ENCODE measurements at places on chromosomes 6 and 20.

GRCh38 chr20:37902504-37903313 lies at the start of gene VSTM2L:
VSTM2L (plus strand) TSS chr20:37903127; CDS start chr20:37903351, 224 bp downstream.
- H3K4me1 ChIP-seq: peaks cover 13% of the 10 kb centered on the region
- H3K4me3 ChIP-seq: peak within 1 kb of the TSS; percentile 51
- H3K36me3 ChIP-seq: no peaks in the 10 kb centered on the region
- H3K27me3 ChIP-seq: peaks cover 68% of the 10 kb centered on the region
- no peak within 1 kb of the TSS for H3K27ac ChIP-seq

DNA sequence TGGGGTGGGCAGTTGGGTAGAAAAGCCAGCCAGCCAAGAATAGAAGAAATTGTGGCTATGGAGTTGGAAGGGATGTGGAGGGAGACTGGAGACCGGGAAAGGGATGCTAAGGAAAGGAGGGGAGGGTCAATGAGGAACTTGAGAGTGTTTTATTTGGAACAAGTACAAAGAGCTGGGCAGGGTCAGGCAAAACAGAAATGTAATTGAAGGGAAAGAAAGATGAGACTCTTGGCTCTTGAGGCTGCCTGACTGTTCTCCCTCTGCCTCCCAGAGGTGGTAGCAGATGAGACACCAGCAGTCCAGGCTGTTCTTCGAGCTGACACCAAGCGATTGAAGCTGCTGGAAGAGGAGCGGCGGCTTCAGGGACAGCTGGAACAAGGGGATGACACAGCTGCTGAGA lies 12.7 kb downstream of the ABCF1 start:
- H3K4me3 ChIP-seq: no peak overlapping the region
- peaks cover 100% of the 10 kb centered on the region for H3K36me3 ChIP-seq
- no peak for DNase-seq
- no peaks in the 10 kb centered on the region for H3K4me1 ChIP-seq

GRCh38 chr20:47950124-47950912 lies 165.0 kb upstream of the SULF2 start:
- no peak overlapping the region for H3K4me3 ChIP-seq
- no peaks in the 10 kb centered on the region for H3K36me3 ChIP-seq

DNA sequence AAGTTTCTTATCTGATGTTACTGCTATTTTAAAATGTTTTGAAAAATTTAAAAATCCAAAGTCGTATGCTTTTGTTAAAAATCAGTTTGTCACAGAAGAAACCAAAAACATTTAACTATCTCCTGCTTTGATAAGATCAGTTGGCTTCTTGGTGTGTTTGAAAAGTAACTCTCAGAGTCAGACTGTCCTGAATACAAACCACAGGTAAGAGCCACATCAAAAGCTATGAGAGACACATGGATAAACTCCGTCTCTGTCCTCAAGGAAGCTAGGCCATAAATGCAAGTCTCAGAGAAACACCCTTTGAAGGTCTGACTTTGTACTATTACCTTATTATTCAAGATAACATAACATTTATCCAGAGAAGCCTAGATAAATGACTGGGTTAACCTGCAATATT lies 7.7 kb downstream of the HBS1L start:
- no peaks in the 10 kb centered on the region for H3K4me1 ChIP-seq
- peaks cover 16% of the 10 kb centered on the region for H3K36me3 ChIP-seq
- DNase-seq: no peak
- no peak overlapping the region for H3K4me3 ChIP-seq

GRCh38 chr6:159505140-159505922 lies 187.7 kb downstream of the SOD2 start:
- no peak for DNase-seq
- H3K27me3 ChIP-seq: no peaks in the 10 kb centered on the region
- peaks cover 5% of the 10 kb centered on the region for H3K4me1 ChIP-seq
- H3K27ac ChIP-seq: peak overlapping the region; percentile 35

DNA sequence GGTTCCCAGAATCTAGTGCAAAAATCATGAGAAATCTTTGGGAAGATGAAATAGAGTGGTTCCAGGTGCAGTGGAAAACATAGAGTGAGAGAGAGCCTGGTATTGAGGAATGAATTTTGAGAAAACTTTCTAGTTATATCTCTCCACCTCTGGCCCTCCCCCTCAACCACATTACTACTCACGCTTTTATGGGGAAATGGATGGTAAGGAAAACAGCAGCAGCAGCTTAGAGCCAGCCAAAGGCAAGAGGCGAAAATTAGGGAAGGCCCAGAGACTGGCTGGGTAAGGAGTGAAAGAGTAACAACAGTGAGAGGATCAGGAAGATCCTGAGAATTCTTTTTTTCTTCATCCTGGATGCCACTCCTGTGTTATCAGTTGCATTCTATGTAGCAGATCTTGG lies 187.9 kb upstream of the ECI2 start:
- H3K27ac ChIP-seq: peak overlapping the region; percentile 47
- no peak for DNase-seq
- H3K27me3 ChIP-seq: no peaks in the 10 kb centered on the region
- H3K4me3 ChIP-seq: no peak overlapping the region
- H3K4me1 ChIP-seq: peaks cover 47% of the 10 kb centered on the region
- H3K36me3 ChIP-seq: no peaks in the 10 kb centered on the region

GRCh38 chr20:24952376-24953208 lies 3.5 kb downstream of the CST7 start:
- H3K27me3 ChIP-seq: peaks cover 5% of the 10 kb centered on the region
- H3K4me1 ChIP-seq: no peaks in the 10 kb centered on the region
- H3K27ac ChIP-seq: no peak overlapping the region
- peaks cover 13% of the 10 kb centered on the region for H3K36me3 ChIP-seq
- no peak for DNase-seq

GRCh38 chr6:34795836-34796425 lies 4.0 kb downstream of the BLTP3A start:
- no peak overlapping the region for H3K27ac ChIP-seq
- H3K4me1 ChIP-seq: peaks cover 13% of the 10 kb centered on the region
- H3K27me3 ChIP-seq: no peaks in the 10 kb centered on the region
- no peak for DNase-seq
- no peaks in the 10 kb centered on the region for H3K36me3 ChIP-seq
- H3K4me3 ChIP-seq: no peak overlapping the region

GRCh38 chr6:34295721-34296120 lies 46.9 kb upstream of the SMIM29 start:
- no peaks in the 10 kb centered on the region for H3K4me1 ChIP-seq
- no peak overlapping the region for H3K27ac ChIP-seq
- peaks cover 24% of the 10 kb centered on the region for H3K36me3 ChIP-seq

DNA sequence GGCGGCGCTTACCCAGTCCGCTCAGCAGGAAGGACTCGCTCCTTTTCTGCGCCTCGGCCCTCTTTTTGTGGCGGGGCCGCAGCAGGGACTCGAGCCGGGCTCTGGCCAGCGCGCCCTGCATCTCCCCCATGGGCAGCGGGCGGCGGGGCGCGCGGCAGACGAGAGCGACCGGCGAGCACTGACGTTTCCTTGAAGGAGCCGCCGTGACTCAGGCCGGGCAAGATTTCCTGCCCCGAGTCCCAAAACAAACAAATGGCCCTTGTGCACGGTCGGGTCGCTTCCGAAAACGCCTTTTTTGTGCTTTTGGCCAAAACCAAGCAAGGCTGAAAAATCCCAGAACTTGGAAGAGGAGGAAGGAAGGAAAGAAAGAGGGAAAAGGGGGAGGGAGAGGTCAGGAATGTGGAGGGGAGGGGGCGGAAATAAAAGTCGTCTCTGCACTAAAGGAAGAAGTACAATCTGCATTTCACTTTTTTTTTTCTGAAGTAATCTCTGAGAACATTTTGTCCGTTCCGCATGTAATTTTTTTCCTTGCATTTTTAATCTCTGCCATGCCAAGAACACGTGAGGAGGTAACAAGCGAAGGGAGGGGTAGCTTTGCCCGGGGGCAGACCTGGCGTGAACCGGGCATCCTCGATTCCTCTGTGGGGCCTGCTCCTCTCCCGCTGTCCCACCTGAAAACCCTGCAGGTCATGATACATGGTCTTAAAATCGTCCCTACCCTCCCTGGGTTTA lies 123.3 kb upstream of the SLC2A12 start:
- H3K4me3 ChIP-seq: peak overlapping the region; percentile 91
- H3K27ac ChIP-seq: peak overlapping the region; percentile 99
- peaks cover 26% of the 10 kb centered on the region for H3K36me3 ChIP-seq
- peak; percentile 85 for DNase-seq
- H3K4me1 ChIP-seq: peaks cover 58% of the 10 kb centered on the region

GRCh38 chr6:22826961-22827360 lies 257.6 kb downstream of the HDGFL1 start:
- H3K27ac ChIP-seq: no peak overlapping the region
- DNase-seq: no peak
- H3K36me3 ChIP-seq: no peaks in the 10 kb centered on the region
- H3K4me3 ChIP-seq: no peak overlapping the region

GRCh38 chr6:147117011-147117410 lies 87.2 kb upstream of the STXBP5 start:
- no peaks in the 10 kb centered on the region for H3K36me3 ChIP-seq
- no peaks in the 10 kb centered on the region for H3K4me1 ChIP-seq
- no peak for DNase-seq
- H3K27me3 ChIP-seq: no peaks in the 10 kb centered on the region
- no peak overlapping the region for H3K4me3 ChIP-seq

- peak overlapping the region; percentile 59 for H3K4me3 ChIP-seq
- DNase-seq: no peak
- no peaks in the 10 kb centered on the region for H3K36me3 ChIP-seq
- H3K27me3 ChIP-seq: peaks cover 90% of the 10 kb centered on the region
Measured at GRCh38 chr20:32019563-32020463, 9.6 kb downstream of the CCM2L start.

GRCh38 chr6:14406614-14407331 lies 289.2 kb downstream of the CD83 start:
- H3K27ac ChIP-seq: no peak overlapping the region
- DNase-seq: no peak
- no peaks in the 10 kb centered on the region for H3K27me3 ChIP-seq
- no peaks in the 10 kb centered on the region for H3K36me3 ChIP-seq
- no peaks in the 10 kb centered on the region for H3K4me1 ChIP-seq

GRCh38 chr20:24321973-24322372 lies 147.5 kb upstream of the SYNDIG1 start:
- H3K4me3 ChIP-seq: no peak overlapping the region
- DNase-seq: no peak
- no peaks in the 10 kb centered on the region for H3K27me3 ChIP-seq

- H3K27me3 ChIP-seq: no peaks in the 10 kb centered on the region
- H3K36me3 ChIP-seq: no peaks in the 10 kb centered on the region
- no peaks in the 10 kb centered on the region for H3K4me1 ChIP-seq
- no peak for DNase-seq
Measured at GRCh38 chr6:21633511-21634109, 40.1 kb downstream of the SOX4 start.

- H3K27ac ChIP-seq: no peak overlapping the region
- no peaks in the 10 kb centered on the region for H3K36me3 ChIP-seq
Measured at GRCh38 chr6:106339334-106340029, 13.9 kb upstream of the ATG5 start.

DNA sequence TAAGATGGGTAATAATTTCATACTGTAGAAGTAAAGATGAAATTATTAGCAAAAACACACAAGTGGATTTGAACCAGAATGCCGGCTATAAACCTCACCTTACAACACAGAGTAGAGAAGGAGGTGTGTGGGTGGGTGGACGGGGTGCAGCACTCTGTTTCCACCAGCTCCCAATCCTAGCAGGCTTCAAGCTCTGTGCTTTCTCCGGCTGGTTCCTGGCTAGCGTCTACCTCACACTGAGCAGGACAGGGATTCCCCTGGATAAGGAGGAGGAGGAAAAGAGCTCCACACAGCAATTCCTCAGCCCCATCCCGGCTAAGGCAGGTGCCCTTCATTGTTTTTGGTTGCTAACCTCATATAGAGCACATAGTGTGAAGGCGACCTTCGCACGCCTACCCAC lies 453.3 kb downstream of the C6orf118 start:
- no peak overlapping the region for H3K4me3 ChIP-seq
- no peaks in the 10 kb centered on the region for H3K27me3 ChIP-seq
- H3K36me3 ChIP-seq: no peaks in the 10 kb centered on the region
- DNase-seq: no peak
- no peak overlapping the region for H3K27ac ChIP-seq

DNA sequence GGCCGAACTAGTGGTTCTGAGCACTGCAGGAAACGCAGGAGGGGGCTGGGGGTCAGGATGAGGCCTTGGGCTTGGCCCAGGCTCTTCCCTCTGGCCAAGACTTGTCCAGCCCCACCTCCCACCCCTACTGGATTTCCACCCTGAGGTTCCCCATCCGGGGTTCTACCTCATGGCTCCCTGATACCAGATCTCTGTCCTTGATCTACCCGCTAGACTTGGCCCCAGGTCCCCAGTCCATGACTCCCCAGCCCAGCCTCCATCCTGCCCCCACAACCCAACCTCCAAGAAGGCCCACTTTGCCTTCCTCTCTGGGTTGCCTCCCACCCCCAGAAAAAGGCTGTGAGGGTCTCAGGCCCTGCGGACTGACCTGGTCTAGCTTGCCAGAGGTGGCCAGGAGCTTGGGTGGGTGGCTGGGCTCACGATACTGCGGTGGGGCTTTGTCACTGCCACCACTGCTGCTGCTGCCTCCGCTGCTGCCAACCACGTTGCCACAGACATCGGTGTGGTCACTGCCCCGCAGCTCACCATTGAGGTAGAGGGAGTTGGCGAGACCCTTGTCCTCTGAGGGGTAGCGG lies 6.8 kb upstream of the FASTKD5 start:
- no peak for DNase-seq
- H3K27me3 ChIP-seq: peaks cover 15% of the 10 kb centered on the region
- peaks cover 17% of the 10 kb centered on the region for H3K4me1 ChIP-seq
